ENCODE measurements at places on chromosomes 1 and 21.

DNA sequence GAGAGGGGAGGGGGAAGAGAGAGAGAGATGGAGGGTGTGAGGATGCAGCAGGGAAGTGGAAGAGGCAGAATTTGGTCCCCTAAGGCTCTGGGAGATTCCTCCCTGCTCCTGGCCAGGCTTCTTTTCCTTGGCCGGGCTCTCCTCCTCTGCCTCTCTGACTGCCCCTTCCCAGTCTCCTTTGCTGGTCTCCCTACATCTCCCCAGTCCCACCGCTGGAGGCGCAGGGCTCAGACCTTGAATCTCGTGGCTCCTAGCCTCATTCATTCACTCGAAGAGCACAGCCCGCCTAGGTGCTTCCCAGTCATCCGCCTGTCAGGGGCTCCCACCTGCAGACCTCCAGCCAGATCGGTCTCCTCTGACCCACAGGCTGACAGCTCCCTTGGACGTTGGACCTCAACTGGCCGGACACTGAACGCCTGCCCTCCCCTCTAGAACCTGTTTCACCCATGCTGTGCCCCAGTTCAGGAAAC is 76.5 kb downstream of the VWA5B1 start:
- no peak for DNase-seq

- DNase-seq, result no peak
These were observed 45.0 kb downstream of the GPR88 start for GRCh38 chr1:100582943-100583342.

DNA sequence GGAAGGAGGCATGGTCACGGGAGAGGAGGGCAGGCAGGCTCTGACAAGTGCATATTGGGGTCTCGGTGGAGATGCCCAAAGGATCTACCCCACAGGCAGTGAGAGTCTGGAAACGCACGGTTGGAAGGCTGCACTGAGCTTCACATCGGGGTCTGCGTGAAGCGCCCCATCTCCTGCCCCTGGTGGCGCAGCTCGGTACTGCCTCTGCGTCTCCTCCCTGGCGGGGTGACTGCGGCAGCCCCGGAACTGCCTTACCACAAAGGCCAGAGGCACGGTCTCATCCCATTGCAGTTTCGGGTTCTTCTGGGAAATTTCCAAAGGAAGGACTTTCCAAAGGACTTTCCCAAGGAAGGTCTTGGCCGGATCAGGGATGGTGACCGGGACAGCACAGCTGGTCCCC is 69.2 kb upstream of the AJAP1 start:
- DNase-seq, result no peak

GRCh38 chr1:244665771-244666217 is 12.9 kb downstream of the DESI2 start:
- DNase-seq, result no peak

- DNase-seq, result no peak
These were observed 10.4 kb downstream of the LAMB3 start for GRCh38 chr1:209641832-209642172.

DNA sequence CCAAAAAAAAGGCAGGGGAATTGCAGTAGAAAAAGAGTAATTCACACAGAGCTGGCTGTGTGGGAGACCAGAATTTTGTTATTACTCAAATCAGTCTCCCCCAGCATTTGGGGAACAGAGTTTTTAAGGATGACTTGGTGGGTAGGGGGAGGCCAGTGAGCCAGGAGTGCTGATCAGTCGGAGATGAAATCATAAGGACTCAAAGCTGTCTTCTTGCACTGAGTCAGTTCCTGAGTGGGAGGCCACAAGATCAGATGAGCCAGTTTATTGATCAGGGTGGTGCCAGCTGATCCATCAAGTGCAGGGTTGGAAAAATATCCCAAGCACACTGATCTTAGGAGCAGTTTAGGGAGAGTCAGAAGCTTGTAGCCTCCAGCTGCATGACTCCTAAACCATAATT is 23.7 kb upstream of the EDARADD start:
- DNase-seq, result no peak

DNA sequence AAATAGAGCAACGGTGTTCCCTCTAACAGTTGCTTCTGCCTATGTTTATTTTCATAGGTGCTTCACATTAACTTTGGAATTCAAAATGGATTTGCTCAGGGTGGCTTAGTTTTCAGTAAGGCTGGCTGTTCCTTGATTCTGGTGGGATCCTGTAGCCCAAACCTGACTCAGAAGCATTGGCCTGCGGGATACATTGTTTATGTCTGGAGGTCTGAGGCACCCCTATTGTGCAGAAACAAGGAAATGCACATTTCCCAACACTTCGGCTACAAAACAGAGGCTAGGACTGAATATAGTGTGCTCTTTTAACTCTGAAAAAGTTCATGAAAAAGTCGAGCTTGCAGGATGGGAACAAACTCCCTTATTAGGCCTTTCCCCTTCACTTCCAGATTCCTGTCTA is 133.8 kb upstream of the F3 start:
- DNase-seq, result no peak

DNA sequence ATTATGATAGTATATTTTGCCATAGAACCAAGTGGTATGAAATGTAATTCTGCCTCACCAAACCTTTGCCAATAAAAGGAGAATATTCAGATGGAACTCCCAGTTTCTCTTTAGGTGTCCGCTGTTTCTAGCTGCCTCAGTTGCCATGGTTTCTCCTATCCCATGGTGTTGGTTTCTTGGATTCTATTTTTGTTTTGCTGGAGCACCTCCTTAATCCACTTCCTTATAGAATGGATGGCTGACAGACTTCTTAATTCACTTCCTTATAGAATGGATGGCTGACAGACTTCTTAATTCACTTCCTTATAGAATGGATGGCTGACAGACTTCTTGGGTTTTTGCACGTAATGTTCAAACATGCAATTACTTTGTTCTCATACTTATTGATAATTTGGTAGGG is 43.7 kb downstream of the ADARB1 start:
- DNase-seq, result no peak

- DNase-seq, result no peak
These were observed 129.4 kb downstream of the COQ8A start for GRCh38 chr1:227069490-227069889.

GRCh38 chr1:24311741-24312140 is 7.4 kb upstream of the GRHL3 start:
- no peak for DNase-seq

DNA sequence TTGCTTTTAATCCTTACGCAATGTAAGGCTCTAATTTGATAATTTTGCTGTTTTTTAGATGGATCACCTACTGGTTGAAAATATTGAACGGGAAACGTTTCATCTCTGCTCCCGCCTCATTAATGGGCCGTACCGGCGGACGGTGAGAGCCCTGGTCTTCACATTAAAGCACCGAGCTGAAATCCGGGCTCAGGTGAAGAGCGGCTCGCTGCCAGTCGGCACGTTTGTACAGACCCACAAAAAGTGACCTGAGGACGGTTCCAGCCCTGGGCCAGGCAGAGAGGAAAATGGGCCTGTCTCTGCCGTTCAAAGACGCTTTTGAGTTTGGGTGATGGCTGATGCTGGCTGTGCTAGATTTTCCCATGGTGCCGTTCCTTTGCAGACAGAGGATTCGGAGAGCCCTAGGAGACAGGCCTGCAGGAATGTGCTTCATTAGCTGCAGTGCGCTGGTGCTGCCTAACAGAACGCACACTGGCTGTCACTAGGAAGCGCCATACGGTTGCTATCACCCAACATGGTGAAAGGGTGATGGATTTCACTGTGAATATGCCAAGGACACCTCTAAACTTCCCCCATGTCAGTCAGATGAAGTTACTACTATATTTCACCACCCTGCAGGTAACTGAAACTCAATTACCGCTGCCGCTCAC is 42.9 kb downstream of the TCEANC2 start:
- no peak for DNase-seq

GRCh38 chr1:59481881-59482505 is 185.1 kb downstream of the FGGY start:
- no peak for DNase-seq

DNA sequence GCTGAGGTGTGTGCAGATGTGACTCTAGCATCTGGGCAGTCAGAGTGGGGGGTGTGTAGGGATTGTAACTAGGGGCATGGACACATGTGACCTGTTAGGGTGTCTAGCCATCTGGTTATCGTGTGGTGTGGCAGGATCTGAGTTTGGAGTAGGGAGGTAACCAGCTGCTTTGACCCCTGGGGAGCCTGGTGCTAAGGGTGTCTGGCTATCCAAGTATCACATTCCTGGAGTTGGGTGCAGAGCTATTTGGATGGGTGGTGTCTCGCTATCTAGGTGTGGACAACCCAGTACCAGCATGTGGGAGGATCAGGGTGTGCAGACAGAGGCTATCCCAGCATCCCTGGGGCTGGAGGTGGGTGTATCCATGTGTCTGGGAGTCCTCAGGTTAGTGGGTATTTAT is 4.7 kb downstream of the PTPRU start:
- DNase-seq, result no peak

- DNase-seq, result no peak
These were observed 42.1 kb downstream of the NCF2 start for GRCh38 chr1:183548116-183548515.

DNA sequence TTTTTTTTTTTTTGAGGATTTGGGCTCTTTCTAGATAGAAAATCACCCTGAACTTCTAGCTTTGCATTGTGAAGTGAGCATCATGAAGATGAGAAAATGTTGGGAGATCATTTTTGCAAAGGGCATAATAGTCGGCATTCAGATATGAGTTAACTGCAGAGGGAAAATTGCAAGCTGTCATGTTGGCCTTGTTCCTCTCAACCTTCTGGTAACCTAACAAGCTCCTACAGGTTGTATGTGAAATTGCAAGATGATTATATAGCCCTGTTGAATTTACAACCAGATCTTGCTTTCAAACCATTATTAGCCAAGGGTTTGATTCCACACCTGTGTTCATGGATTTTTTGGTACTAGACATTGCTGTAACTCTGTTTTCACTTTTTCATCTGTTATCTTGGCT is 2.2 kb downstream of the ELOA start:
- DNase-seq, result no peak

DNA sequence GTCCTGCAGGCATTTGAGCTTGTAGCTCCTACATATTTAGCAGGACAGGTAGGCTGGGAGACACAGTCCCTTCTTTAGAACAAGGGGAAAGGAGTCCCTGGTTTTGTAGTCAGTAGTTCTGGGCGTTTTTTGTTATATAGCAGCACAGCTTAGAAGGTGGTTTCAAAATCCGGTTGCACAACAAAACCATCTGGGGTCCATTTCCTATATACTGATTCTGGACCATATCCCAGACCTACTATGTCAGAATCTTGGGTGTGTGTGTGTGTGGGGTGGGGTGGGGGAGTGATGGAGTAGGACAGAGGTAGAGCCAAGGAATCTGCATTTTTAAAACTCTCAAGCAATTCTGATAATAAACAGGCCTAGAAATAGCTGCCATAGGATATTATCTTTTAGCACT is 21.6 kb downstream of the METTL13 start:
- DNase-seq, result no peak

- no peak for DNase-seq
These were observed 111.9 kb downstream of the DENND1B start for GRCh38 chr1:197663162-197663953.
